ENCODE measurements at places on chromosomes 5 and 9.

- DNase-seq, result no peak
These were observed 77.0 kb downstream of the ANKRD55 start for GRCh38 chr5:56155992-56156584.

- peak; percentile 99 for DNase-seq
These were observed 10.8 kb downstream of the ZMAT2 start for GRCh38 chr5:140710899-140711552.

DNA sequence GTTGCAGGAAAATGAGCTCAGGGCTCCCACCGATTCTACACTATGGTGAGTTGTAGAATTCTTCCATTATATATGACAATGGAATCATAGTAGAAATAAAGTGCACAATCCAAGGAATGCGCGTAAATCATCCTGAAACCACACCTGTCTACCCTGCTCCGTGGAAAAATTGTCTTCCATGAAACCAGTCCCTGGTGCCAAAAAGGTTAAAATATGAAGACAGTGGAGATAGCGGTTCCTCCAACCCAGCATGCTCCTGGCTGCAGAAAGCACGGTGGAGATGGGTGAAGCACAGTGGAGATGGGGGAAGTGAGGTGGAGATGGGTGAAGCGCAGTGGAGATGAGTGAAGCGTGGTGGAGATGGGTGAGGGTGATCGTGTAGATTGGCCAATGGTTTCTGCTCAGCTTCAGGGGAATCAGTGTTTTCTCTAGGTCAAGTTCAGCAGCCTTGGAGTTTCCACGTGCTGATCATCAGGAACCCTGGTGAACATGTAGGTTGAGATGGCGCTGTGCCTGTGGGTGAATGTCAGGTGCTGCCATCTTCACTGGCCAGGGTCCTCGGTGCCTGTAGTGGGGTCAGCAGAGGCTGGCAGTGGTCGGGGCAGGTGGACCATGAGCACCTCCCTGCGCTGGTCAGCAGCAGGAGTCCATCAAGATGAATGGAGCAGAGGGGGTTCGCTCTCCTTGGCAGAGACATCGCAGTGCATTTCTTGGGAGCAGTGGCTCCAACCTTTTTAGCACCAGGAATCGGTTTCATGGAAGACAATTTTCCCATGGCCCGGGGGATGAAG is 20.3 kb downstream of the PAEP start:
- DNase-seq, result no peak

DNA sequence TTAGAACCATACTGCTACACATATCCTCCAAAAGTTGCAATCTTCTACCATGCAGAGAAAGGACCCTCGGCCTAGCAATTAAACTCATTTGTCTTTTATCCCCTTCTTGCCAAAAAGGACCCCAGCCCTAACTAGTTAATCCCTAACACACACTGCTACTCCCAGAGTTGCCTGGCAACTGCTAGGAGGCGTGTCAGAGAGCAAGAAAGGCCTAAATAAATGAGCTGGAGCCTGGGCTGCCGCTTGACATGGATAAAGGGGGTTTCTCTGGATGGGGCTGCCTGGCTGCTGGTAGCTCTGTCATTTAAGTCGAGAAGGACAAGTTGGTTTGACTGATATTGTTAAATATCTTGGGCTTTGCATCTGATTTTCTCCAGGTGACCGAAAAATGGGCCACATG is 194.8 kb downstream of the CRB2 start:
- DNase-seq, result no peak

- DNase-seq, result no peak
These were observed 63.2 kb upstream of the RPS23 start for GRCh38 chr5:82341325-82341724.

DNA sequence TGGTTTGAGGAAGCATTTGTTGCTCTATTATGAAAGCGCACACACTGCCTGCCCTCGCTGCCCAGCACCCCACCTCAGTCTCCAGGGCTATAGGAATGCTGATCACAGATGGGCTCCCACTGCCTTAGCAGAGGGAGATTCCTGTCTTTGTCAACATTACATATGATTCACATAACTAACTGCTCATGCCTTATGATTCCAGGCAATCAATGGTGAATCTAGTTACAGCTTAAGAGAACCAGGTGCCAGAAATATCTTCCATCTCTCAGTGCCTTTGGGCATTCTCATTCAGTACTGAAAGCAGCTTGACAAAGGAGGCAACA is 458.9 kb upstream of the C9orf72 start:
- DNase-seq, result no peak

GRCh38 chr5:31131381-31131891 is 62.0 kb upstream of the CDH6 start:
- DNase-seq, result no peak

- DNase-seq, result no peak
These were observed 122.5 kb downstream of the LHFPL2 start for GRCh38 chr5:78526049-78526525.

- DNase-seq, result no peak
These were observed 32.9 kb downstream of the TSPAN17 start for GRCh38 chr5:176680226-176680563.

DNA sequence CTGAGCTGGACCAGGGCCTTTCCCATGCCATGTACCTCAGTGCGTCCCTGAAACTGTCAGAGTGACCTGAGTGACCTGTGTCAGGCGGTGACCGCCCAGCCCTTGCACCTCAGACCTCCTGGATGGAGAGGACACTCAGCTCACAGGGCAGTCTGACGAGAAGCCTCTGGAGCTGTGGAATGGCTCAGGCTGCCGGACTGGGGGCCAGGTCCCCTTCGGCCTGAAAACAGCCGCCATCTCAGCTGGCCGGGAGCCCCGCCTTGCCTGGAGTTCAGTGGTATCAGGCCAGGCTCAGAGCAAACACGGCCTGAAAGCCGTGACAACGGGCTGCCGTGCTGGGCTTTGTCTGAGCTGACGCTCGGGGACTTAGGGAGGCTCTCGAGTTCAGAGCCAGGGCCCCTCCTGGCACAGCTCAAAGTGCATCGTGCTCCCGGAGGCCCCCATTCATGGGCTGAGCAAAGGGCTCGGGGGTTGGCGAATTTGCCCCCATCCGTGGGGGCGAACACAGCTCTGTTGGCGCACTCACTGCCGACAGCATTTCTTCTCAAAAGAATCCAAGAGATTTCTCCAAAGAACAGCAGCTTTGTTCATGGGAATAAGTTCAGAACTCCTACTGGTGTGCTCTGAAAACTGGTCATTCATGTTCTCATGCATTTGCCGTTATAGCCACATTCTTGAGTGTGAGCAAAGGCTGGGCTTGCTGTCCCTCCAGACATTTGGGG is 8.4 kb upstream of the SLC9A3 start:
- no peak for DNase-seq

DNA sequence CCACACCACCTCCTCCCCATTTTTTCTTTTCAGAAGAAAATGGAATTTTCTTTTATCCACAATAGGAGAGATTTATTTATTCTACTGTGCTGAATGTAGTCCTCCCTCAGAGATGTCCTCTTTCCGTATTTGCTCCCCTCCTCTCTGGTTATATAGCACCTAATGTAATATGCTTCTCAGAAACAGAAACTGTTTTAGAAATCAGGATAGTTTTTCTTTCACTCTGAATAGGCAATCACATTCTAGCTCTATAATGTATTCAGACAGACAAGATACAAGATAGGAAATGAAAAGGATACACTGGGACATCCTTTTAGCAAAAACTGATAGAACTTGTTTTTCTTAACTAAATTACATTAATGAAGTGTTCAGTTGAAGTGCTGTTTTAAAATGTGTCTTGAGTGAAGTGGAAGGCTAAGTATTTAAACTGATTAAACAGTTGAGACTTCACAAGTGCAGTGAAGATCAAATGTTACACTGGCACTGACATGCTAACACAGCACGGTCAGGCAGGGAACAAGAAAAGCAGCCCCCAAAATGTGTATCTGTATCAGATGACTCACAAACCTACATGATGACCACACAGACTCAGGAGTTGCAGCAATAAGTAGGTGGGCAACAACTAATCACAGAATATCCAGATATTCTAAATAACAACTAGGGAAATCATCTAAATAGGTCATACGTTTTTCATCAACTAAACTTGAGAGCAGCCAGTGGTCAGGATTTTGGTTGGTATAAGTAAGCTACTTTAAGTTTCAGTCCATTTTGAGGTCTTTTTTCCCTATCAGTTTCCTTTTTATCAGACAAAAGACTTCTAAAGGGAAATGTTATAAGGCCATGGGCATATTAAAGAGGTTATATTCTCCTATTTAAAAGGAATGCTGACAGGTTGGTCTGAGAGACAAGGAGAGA is 260.4 kb downstream of the MLLT3 start:
- no peak for DNase-seq

GRCh38 chr5:159097784-159098602 is 1.7 kb downstream of the EBF1 start:
- DNase-seq, result no peak

GRCh38 chr5:126924331-126925033 is 105.9 kb downstream of the MARCHF3 start:
- no peak for DNase-seq

Measured in RKO (cell line).